ENCODE measurements at places on chromosomes 5 and 9. TPM values are rescaled to one million over a fixed set of nuclear protein-coding genes. Genes with fewer than 3 reads are reported as not detected.

- DNase-seq, result no peak
- no peaks in the 10 kb centered on the region for H3K27me3 ChIP-seq
- no peaks in the 10 kb centered on the region for H3K4me1 ChIP-seq
- H3K4me3 ChIP-seq, result no peak overlapping the region
- H3K36me3 ChIP-seq, result no peaks in the 10 kb centered on the region
- no peak overlapping the region for H3K27ac ChIP-seq
These were observed 11.5 kb downstream of the NADK2 start for GRCh38 chr5:36230151-36230790.

DNA sequence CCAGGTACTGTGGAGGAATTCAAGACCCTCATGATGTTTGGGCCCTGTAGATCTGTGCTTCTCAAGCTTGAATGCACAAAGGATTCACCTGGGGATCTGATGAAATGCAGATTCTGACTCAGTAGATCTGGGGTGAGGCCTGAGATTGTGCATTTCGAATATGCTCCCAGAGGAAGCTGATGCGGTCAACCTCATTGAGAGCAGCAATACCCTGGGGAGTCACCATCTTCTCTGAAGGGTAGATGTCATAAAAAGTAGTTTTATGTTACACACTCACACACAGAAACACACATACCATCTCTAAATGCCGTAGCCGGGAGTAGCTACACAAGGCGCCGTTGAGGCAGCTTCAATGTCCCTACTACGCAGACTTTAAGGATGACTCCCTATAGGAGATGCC is 55.8 kb upstream of the CPEB4 start:
- H3K36me3 ChIP-seq, result no peaks in the 10 kb centered on the region
- peaks cover 3% of the 10 kb centered on the region for H3K27me3 ChIP-seq
- no peak overlapping the region for H3K27ac ChIP-seq
- DNase-seq, result no peak

The APBA1 gene
- 0.13 TPM for total RNA-seq

- DNase-seq, result no peak
- no peak overlapping the region for H3K4me3 ChIP-seq
- H3K27me3 ChIP-seq, result peaks cover 2% of the 10 kb centered on the region
- H3K36me3 ChIP-seq, result no peaks in the 10 kb centered on the region
- peaks cover 23% of the 10 kb centered on the region for H3K4me1 ChIP-seq
These were observed 217.6 kb downstream of the NDUFS4 start for GRCh38 chr5:53777864-53778618.

The BHMT gene
- not detected for total RNA-seq

The PRRX2 gene
- 0.21 TPM for total RNA-seq

DNA sequence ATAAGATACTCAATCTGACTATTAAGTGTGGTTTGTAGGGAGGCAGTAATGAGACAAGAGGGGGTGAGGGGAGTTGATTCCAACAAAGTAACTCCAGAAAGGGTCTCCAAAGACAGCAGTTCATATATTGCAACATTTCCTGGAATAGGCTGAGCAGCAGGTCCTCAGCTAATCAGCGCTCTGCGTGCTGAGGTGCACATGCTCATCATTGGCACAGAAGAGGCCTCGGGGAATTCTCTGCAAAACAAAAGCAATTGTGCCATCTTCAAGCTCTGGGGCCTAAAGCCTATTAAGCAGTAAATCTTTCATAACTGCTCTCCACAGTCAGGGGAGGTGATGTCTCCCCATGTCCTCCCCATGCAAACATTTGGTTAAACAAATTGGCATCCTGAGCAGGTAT is 357.3 kb downstream of the SPOCK1 start:
- no peaks in the 10 kb centered on the region for H3K27me3 ChIP-seq
- no peaks in the 10 kb centered on the region for H3K4me1 ChIP-seq
- DNase-seq, result no peak

GRCh38 chr5:41510176-41510831 is at the start of gene PLCXD3:
TSS of gene PLCXD3 (minus strand) at chr5:41510601. CDS start at chr5:41510526, 75 bp downstream.
- peaks cover 33% of the 10 kb centered on the region for H3K27me3 ChIP-seq
- H3K27ac ChIP-seq, result no peak within 1 kb of the TSS
- no peaks in the 10 kb centered on the region for H3K36me3 ChIP-seq
- no peak within 1 kb of the TSS for H3K4me3 ChIP-seq

The FOXD4L4 gene
- 0.10 TPM for total RNA-seq

DNA sequence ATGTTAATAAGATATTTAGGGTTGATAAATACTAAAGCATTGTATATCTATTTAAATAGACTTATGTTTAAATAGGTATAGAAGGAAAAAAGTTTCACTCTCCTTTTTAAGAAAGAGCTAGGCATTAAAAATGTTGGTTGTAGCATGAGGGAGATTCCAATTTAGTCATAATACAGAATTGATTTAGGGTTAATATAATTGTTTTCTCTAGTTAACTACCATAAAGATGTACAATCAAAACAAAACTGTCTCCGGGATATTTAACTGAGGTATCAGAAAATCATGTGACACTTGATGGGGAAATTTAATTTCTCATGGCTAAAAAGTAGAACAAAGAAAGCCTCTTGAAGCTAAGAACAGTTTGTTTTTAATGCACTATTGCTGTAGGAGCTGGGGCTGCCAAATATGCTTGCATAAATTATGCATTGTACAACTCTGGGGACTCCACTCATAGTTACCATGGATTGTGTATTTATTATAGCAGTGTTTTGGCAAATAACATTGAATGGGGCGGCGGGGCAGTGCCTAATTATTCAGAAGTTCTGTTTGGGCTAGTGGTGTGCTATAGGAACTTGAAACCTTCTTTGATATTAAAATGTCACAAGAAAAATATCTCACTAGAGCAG is 44.2 kb downstream of the SMC2 start:
- H3K27me3 ChIP-seq, result no peaks in the 10 kb centered on the region
- no peak overlapping the region for H3K27ac ChIP-seq
- peaks cover 74% of the 10 kb centered on the region for H3K36me3 ChIP-seq
- H3K4me3 ChIP-seq, result no peak overlapping the region

DNA sequence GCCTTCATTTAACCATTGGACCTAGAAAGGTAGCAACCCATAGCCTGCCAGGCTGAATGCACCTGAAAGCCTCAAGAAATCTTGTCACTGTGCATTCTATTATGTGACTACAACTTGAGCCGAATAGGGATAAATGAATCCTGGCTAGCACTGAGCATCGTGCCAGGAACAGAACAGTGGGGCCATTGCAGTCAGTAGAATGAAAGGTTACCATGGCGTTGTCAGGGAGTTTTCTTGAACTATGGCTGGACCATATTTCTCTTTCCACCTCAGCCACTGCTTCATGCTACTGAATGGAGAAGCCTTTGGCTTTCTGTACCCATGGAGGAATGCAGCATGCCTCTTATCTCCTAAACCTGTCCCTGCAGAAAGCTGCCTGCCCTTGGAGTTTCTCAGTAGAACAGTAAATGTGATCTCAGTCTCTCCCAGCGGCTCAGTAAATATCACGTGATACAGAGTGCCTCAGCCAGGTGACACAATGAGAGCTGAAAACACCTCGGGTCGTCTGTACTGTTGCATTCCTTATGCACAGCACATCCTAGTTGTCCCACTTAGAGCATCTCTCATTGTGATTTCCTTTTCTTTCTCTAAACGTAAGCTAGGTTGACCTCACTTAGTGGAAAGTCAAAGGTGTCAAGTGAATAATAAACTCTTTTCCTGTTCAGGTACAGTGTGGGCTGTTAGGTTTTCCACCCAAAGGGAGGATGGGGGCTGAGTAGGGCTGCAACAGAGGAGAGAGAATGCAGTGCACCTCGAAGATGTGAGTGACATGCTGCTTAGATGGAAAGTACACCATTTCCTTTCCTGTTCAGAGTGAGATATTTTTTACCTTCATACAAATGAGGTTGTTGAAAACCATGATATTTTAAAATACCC is 115.3 kb downstream of the MACIR start:
- no peak for DNase-seq
- no peak overlapping the region for H3K27ac ChIP-seq
- H3K27me3 ChIP-seq, result peaks cover 6% of the 10 kb centered on the region
- H3K4me3 ChIP-seq, result no peak overlapping the region
- no peaks in the 10 kb centered on the region for H3K4me1 ChIP-seq

GRCh38 chr9:126673689-126674364 is 60.1 kb downstream of the LMX1B start:
- H3K4me3 ChIP-seq, result no peak overlapping the region
- no peaks in the 10 kb centered on the region for H3K36me3 ChIP-seq
- no peak for DNase-seq
- no peak overlapping the region for H3K27ac ChIP-seq
- peaks cover 43% of the 10 kb centered on the region for H3K27me3 ChIP-seq

DNA sequence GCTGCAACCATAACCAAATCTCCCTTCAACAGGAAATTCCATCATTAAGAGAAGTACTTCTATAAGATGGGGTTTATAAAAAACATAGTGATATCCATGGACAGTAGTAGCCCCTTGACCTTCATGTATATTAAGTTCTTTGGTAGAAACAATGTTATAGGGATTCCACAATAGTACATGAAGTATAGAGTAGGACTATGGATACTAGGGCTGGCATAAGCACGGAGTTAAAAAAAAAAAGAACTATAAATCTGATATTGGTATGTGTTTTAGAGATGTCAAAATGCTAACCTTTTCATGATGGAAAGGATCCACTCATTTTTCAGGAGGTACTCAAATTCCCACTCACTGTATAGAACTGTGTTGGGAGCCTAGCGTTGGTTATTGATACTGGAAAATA is 337.6 kb downstream of the FGF10 start:
- H3K36me3 ChIP-seq, result no peaks in the 10 kb centered on the region
- no peak overlapping the region for H3K4me3 ChIP-seq
- H3K27me3 ChIP-seq, result no peaks in the 10 kb centered on the region
- no peaks in the 10 kb centered on the region for H3K4me1 ChIP-seq
- no peak overlapping the region for H3K27ac ChIP-seq

The FREM1 gene
- not detected for total RNA-seq

DNA sequence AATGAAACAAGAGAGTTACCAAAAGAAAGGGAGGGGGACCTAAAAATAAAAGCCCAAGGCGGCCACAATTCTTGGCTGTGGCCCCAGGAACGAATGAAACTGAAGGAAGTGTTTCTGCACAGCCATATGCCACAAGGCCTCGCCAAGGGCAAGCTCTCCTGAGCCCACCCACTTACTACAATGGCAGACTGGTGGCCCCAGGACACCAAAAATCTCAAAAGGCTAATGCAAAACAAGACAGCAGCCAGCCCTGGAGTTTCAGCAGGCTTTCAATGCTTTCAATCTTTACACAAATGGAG is 4.0 kb downstream of the CAMSAP1 start:
- peaks cover 40% of the 10 kb centered on the region for H3K4me1 ChIP-seq
- H3K27ac ChIP-seq, result no peak overlapping the region
- no peak for DNase-seq
- H3K27me3 ChIP-seq, result no peaks in the 10 kb centered on the region
- peaks cover 46% of the 10 kb centered on the region for H3K36me3 ChIP-seq

DNA sequence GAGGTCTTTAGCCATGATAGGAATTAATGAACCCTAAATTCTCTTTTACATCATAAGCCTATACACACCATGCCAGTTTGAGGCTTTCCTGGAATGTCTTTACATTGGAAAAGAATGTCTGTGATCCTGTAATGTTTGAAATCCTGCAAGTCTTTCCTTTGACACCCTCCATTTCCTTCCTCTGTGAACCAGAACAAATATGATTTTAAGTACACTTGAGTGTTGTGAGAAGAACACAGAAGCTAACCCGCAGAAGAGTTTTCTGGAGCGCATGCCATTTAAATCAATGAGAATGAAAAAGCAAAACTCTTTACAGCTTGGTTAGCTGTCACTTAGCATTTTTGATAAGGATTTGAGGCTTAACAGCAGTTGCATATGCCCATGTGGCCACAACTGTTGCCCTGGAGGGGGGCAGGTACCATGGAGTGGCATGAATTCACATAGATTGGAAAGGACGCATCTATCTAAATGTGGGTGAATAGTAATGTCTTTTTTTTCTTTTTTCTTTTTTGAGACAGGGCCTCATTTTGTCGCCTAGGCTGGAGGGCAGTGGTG is 372.6 kb downstream of the KDM4C start:
- no peak overlapping the region for H3K4me3 ChIP-seq
- H3K4me1 ChIP-seq, result peaks cover 9% of the 10 kb centered on the region
- no peaks in the 10 kb centered on the region for H3K27me3 ChIP-seq
- no peak overlapping the region for H3K27ac ChIP-seq
- H3K36me3 ChIP-seq, result peaks cover 35% of the 10 kb centered on the region
- DNase-seq, result no peak

The PHF24 gene
- total RNA-seq, result not detected

- peaks cover 13% of the 10 kb centered on the region for H3K36me3 ChIP-seq
- H3K27ac ChIP-seq, result no peak overlapping the region
- DNase-seq, result no peak
- peaks cover 30% of the 10 kb centered on the region for H3K4me1 ChIP-seq
These were observed 1.6 kb upstream of the TXN start for GRCh38 chr9:110257956-110258355.

DNA sequence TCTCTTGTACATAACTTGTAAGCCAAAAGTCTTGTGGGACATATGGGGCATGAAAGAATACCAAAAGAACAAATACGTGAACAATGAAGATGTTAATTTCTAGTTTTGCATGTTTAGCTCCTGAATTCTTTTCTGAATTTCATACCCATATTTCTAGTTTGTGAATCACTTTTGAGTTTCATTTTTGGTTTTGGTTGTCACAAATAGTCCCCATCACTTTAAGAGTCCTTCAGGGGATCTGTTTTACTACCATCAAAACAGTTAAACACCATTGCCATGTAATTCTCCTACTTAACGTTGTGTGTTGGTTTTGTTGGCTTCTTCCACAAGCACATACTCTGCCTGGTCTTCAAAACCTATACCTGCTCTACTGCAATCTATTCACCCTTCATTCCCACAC is 27.0 kb downstream of the VCAN start:
- no peak overlapping the region for H3K4me3 ChIP-seq
- DNase-seq, result no peak
- H3K27me3 ChIP-seq, result peaks cover 4% of the 10 kb centered on the region
